ENCODE measurements at places on chromosomes 5 and 9.
A peak's percentile ranks its signal among the peaks of the same experiment; 100 is the strongest.

DNA sequence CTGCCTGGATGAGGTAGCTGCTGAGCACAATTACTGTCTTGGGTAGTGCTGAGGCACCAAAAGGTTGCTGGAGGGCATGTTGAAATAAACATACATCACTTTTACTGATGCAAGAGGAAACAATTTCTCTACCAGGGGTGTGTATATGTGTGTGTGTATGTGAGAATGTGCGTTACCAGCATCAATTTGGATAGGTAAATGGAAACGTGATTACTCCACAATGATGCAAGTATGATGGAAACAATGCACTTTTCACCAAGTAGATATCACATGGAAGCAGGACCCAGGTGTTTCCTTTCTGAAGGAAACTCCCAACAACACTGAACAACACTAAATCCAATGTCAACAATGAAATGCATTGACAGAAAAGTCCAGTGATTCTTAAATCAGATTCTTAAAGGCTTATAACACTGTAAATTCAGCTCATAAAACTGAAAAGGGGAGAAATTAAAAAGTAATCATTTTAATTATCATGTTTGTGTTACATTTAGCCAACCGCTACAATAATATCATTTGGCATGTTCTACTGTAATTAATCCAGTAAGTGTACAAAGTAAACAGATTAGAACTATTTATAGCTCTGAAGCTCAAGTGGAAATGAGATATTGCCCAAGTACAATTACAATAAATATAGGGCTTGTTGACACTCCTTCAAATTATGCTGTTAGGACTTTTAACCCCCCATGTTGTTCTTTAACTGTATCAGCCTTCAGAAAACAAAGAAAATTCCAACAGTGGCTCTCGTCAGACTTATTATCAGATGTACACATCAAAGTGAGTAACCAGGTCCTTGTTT is 25.3 kb downstream of the YIPF5 start:
- no peak for DNase-seq

- DNase-seq, result peak; percentile 36
Observed at GRCh38 chr5:72815580-72816283, 729 bp upstream of the TNPO1 start.

- no peak for DNase-seq
Observed at GRCh38 chr9:133102190-133103021, 18.6 kb downstream of the RALGDS start.

DNA sequence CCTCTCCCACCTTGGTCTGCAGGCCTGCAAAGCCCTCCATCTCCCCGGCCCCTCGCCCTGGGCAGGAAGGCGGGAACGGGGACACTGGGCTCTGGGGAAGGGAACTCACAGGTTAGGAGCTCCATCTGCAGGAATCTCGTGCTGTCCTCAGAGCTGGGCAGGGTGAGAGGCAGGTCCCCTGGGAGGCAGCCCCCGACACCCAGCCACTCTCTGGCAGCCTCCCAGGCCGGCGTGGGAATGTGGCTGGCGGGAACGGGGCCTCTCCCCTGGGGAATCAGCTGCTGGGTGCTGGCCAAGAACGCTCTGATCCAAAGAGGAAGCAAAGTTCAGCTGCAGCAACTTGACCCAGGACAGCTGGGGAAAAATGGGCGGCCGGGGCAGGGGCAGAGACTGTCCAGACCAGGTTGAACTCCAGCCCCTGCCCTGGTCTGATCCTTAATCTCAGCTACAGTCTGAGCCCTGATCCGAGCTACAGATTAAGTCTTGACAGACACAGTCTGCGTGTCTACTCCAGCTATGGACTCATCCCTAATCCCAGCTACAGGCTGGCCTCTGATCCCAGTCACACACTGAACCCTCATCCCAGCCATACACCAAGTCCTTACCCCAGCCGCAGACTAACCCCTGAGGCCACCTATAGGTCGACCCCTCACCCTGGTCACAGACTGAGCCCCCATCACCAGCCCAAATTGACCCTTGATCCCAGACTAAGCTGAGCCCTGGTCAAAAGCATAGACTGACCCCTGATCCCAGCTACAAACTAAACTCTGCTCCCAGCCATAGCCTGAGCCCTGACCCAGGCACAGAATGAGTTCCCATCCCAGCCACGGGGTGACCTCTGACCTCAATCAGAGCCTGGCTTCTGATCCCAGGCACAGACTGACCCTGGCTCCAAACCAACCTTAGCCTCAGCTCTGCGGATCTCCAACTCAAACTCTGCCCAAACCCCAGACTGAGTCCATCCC is 37.3 kb upstream of the EGFL7 start:
- DNase-seq, result no peak

- no peak for DNase-seq
Observed at GRCh38 chr9:127488946-127489345, 37.6 kb downstream of the LRSAM1 start.

Measured in activated CD4-positive, alpha-beta T cell treated with anti-CD3 and anti-CD28 coated beads, Interleukin-2, amount 50 U/mL, for 1 hour (primary cell).